GM13976 (cell line): ENCODE measurements at places on chromosomes 7 and 10.

GRCh38 chr7:101160910-101161309, 4.5 kb downstream of the VGF start:
- no peak for DNase-seq

- no peak for DNase-seq
These were observed 118.1 kb downstream of the GATA3 start for GRCh38 chr10:8172604-8173003.

DNA sequence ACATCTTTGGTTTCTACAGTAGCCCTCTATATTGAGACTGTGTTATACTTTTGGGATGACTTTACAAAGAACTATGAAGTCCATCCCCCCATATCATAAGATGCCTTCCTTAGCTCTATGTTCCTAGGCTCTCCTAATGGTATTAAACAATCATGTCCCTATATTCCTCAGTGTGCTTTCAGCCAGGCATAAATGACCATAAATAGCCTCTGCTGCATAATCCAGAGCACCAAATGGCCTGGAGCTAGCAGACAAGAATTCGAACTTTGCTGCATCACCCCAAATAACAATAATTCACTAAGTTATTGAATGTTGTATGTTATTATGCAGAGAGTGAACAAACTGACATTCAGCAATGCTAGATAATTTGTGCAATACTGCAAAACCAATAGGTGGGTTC, 405.2 kb downstream of the DGKB start:
- DNase-seq, result no peak

GRCh38 chr7:24119852-24120251, 164.1 kb upstream of the NPY start:
- no peak for DNase-seq

DNA sequence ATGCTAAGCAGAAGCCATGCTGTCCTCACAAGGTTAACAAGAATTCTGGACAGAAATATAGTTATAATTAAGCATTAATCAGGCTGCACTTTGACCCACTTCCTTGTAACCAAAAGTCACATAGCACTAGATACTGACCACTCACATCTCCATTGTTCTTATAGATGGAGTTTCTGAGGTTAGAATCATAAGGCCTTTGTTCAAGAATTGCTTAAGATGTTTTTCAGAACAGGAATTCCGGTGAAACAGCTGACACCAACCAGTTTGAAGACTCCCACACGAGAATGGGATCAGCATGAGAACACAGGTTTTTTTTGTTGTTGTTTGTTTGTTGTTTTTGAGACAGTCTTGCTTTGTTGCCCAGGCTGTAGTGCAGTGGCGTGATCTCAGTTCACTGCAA, 488.3 kb upstream of the NRP1 start:
- DNase-seq, result no peak

GRCh38 chr10:712089-712488, 22.6 kb upstream of the DIP2C start:
- DNase-seq, result no peak

DNA sequence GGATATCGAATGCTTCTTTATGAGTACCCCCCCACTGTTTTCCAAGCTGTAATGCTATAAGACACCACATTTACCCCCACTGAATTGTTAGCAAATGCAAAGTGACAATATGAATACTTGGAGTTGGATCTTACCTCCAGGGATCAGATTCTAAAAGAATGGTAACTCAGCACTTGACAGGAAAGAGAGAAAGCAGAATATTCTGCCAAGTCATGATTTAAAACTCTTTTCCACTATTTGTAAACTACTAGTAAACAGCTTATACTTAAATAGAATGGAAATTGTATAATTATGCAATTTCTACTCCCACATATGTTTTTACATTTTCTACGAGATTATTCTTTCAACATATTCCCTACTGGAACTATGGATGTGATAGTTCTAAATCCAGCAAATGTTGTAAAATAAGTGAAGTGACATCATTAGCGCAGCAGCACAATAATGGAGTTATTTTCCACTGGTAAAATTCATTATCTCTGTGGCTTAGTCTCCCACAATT, 56.0 kb upstream of the TFEC start:
- no peak for DNase-seq

- no peak for DNase-seq
These were observed 7.4 kb downstream of the LRRC20 start for GRCh38 chr10:70374775-70375614.

- DNase-seq, result no peak
These were observed 206.5 kb downstream of the USP6NL start for GRCh38 chr10:11404901-11405300.

DNA sequence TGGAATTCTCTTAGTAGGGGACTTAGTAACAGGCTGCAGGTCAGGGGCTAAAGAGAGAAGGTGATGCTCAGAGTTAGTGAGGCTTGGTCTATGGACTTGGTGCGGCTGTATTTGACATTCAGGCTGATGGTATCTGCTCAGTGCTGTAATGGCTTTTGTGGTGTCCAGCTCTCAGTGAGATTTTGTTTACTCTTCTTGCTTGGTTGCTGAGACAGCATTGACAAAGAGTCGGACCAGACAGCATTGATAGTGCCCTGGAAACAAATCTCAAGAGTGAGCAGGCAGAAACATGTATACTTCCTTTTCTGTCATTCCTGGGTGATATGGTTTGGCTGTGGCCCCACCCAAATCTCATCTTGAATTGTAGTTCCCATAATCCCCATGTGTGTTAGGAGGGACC, 202.0 kb downstream of the STK31 start:
- DNase-seq, result no peak

- no peak for DNase-seq
These were observed 55.2 kb downstream of the DOCK4 start for GRCh38 chr7:112150823-112151641.

DNA sequence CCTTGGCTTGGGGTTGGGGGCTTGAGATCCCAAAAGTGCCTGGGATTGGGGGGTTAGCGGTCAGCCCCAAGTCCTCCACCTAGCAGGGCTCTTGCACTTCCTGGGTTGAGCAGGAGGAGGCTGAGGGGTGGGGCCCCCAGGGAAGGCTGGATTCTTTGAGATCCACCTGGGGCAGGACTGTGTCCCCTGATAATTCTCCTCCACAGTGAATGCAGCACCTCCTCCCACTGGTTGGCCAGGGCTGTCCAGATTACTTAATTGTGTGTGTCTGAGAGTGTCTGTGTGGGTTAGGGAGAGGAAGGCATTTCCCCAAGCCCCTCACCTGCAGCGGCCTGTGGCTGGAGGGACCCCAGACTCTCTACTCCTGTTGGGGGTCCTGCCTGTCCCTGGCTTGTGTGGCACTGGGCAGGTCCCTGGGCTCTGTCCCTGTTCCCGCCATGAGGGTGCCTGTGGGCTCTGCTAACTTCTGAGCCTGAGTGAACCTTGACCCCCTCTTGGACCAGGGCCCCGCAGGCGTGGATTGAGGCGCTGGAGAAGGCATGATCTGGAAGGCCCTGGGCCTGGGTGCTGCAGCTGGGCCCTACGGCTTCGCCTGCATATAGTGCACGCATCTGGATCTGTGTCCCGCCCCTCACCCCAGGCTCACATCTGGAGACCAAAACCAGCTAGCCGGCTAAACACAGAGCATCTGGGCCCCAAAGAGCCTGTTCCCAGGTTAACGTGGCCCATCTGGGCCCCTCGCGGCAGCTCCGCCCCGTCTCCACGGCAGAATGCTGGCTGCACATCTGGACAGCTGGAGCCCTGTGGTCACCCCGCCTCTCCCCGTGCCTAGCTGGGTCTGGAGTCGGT, 10.4 kb downstream of the TMEM270 start:
- no peak for DNase-seq

DNA sequence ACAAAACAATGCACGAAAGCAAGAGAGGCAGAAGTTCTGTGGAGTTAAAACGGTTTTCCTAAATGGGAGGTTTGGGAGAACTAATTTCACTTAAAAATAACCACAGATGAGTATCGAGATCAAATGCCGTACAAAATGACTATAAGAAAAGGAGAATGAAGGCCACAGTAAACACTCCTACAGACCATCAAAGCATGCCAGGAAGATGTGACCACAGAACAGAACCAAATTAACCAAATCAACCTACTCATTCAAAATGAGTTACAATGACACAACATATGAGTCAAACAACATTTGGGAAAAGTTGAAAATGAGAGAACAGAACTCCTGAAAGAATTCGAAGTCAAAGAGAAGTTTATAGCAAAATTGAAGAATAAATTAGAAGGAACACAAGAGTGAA, 24.3 kb upstream of the DOCK1 start:
- DNase-seq, result no peak

- no peak for DNase-seq
These were observed 151.7 kb downstream of the AUTS2 start for GRCh38 chr7:69749994-69750393.

GRCh38 chr7:116198748-116199410, 11.5 kb upstream of the TES start:
- DNase-seq, result no peak

- no peak for DNase-seq
These were observed 32.3 kb downstream of the FAM241B start for GRCh38 chr10:69662173-69662877.

GRCh38 chr10:70758757-70759514, 26.2 kb downstream of the TBATA start:
- DNase-seq, result peak; percentile 79

GRCh38 chr10:117133273-117134055, 4.6 kb downstream of the VAX1 start:
- DNase-seq, result no peak

DNA sequence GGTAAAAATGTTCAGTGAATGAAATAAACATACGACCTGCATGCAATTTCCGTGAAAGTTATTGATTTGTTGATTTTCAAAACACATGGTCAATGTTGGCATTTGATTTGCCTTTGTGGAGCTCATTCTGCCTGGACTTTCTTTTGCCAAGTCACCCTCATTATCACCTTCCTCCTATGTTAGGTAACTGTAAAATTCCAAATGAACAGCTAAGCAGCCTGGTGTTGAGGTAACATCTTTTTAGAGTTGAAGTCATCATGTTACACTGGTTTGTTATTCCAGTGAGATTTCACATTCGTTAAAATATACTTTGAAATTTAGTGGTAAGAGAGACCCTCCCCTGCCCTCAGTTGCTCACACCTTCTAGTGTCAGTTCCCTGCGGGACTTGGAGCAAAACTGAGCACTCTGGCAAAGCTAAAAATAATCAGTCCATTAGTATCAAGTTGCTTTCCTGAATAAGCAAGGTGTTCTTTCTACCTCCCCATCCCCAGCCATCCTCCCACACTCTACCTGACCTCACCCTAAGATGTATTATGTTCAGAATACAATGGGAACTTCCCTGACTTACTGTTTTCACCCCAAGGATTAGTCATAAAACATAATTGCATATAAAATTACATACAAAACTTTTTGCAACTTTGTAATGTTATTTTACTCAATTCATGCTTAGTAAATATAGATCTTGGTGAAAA, 283.3 kb upstream of the SEMA3A start:
- DNase-seq, result no peak

- DNase-seq, result no peak
These were observed 138.5 kb downstream of the PLXNA4 start for GRCh38 chr7:132437730-132438129.

DNA sequence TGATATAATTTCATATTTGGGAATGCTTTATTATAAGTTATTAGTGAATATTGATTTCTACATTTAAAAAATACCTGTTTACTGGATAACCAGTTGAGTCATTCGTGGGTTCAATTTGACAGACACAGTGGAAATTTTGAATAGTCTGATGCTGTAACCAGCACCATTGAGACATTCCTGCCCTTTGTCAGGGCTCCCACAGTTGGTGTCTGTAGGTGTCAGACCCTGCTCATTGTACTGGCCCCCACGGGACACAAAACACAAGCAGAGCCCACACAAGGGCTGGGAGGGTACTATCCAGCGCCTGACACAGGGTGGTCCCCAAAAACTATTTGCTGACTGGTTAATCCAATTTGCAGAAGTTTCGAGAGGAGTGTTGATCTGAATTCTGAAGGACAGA, 35.9 kb downstream of the EEPD1 start:
- no peak for DNase-seq

- DNase-seq, result no peak
These were observed 4.4 kb upstream of the ITGB8 start for GRCh38 chr7:20326342-20326741.

- peak; percentile 61 for DNase-seq
These were observed 1.5 kb downstream of the CTBP2 start for GRCh38 chr10:125158601-125159485.

- DNase-seq, result no peak
These were observed 9.3 kb downstream of the KNDC1 start for GRCh38 chr10:133169173-133169947.

DNA sequence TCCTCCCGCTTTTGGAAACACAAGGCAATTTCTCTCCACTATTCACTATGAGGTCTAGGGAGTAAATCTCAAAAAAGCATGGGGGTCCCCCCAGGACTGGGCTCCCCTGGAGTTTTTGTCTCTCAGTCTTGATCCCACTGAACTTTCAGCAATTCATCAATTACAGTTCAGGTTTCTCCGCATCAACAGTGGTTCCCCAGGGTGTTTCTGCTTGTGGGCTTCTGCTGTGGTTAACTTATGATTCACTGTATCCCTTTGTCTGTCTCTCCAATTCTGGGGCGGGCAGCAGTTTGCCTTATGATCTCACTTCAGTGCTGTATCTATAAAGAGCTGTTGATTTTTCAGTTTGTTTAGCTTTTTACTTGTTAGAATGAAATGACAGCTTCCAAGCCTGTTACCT, 142.6 kb upstream of the CDC14C start:
- DNase-seq, result no peak

- no peak for DNase-seq
These were observed 231.1 kb upstream of the ZNF32 start for GRCh38 chr10:43879742-43880141.

DNA sequence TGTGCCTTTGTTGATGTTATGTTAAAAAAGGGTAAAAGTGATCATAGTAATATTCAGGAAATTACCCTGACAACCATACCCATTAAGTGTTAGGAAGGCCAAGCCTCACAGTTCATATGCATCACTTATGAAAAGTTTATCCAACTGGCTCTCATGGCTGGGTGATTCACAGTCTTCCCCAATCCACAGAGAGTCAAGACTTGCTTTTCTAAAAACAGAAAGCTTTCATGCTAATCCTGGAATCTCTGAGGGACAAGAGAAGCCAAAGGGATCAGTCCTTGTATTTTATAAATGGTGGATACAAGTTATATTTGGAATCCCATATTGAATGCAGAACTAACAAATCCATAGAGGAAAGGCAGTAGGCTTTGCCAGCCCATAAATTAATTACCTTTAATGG, 218.3 kb downstream of the JAZF1 start:
- no peak for DNase-seq

- DNase-seq, result no peak
These were observed 40.1 kb downstream of the LYZL2 start for GRCh38 chr10:30589441-30589840.

GRCh38 chr10:103811463-103811862, 43.9 kb downstream of the SH3PXD2A start:
- DNase-seq, result no peak

GRCh38 chr7:76193883-76194282, 7.8 kb upstream of the SRRM3 start:
- no peak for DNase-seq

- no peak for DNase-seq
These were observed 271.3 kb downstream of the TYW1 start for GRCh38 chr7:67267914-67268313.

GRCh38 chr10:133132473-133133291, 27.3 kb upstream of the KNDC1 start:
- DNase-seq, result no peak

- DNase-seq, result no peak
These were observed 349.4 kb downstream of the EXOC4 start for GRCh38 chr7:133602291-133602690.
